ENCODE measurements at places on chromosomes 2 and 18.

GRCh38 chr2:39411181-39411944 lies 25.7 kb downstream of the MAP4K3 start:
- peak; percentile 81 for DNase-seq

DNA sequence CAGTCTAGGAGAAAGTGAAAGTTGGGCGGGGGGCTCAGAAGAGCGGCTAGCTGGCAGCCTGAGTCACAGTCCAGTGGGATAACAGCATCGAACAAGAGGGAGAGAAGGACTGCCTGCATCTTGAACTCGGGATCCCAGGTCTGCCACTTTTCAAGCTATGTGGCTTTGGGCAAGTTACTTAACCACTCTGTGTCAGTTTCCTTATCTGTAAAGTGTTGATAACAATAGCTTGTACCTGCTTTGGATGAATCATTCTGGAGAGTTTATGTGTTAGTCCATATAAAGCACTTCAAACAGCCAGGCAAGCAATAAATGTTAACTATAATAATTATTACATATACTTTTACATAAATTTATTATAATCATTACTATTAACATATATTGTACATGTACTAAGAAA lies 4.6 kb downstream of the DYSF start:
- DNase-seq = no peak

DNA sequence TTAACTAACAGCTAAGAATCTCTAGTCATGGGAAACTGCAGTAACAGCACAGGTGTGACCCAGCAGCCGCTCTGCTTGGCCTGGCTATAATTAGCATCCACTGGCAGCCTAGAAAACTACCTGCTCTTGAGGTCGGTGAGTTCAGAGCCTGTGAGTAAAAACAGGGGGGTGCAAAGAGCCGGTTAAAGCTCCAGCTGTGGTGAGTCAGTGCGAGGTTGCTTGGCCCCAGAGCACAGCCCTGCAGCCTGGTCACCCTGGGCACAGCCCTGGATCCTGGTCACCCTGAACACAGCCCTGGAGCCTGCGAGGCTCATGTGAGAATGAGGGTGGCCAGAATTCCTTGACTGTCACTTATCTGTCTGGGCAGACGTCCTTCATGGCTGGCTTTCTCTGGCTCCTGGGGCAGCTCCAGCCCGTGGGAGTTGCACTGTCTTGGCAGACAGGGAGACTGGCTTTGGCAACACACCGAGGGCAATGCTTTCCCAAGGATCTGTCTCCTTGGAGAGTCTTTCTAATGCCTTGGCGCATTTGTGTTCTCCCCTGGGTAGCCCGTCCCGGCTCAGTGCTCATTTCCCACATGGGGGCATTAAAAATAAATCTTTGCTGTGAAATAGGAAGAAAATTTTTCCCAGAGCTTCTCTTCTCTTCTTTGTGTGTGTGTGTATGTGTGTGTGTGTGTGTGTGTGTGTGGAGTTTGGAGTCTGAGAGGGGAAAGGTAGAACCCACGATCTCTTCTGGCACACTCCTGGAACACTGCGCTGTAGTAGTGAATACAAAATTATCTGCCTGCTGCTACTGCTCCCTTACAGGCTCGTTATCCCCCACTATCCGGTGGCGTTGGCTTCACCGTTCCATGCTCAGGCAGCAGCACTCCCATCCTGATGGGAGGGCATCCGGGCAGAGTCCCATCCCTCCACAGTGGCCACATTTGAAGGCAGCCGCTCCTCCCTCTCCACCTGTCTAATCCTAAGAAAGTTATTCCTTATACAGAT lies 250.2 kb upstream of the MEX3C start:
- DNase-seq = no peak

GRCh38 chr2:17813010-17813741 lies 3.1 kb upstream of the MSGN1 start:
- DNase-seq = peak; percentile 56

DNA sequence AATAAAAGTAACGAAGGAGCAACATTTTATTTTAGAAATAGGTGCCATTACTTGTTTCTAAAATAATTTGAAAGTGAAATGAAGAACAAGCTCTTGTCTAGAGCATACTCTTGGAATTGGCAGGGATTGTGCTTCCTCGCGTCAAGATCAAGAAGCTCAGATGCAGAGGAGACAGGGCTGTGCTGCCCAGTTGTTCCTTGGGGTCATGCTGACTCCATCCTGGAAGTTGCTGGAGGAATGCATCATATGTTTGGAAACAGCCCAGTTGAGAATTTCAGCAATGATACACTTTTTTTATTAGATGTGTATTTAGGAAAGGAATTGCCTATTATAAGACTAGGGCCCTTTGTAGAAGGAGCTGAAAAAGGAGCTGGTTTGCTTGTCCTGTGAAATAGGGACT lies 17.2 kb downstream of the LTBP1 start:
- peak; percentile 28 for DNase-seq

DNA sequence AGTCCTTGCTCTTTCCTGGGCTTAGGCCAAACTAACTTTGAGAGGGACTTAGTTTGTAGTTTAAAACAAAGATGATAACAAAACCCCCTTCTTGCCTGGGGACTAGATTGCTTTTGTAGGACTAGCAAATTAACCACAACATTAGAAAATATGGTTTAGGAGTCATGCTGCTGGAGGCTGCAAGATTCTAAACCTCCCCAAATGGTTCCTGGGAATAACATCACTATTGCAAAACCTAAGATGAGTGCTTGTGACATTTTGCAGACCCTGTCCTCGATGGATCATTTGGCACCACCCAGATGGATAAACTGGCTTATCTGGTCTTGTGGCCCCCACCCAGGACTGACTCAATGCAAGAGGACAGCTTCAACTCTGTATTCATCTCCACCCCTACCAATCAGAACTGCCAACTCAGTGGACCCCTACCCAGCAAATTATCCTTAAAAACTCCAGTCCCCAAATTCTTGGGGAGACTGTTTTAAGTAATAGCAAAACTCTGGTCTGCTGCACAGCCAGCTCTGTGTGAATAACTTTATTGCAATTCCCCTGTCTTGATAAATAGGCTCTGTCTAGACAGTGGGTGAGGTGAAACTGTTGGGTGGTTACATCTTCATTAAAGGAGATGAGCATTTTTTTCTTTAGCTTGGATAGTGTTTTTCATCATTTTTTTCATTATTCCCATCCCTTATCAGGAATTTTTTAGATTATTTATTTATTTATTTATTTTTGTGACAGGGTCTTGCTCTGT lies 58.9 kb downstream of the SPTBN1 start:
- no peak for DNase-seq

- no peak for DNase-seq
Observed at GRCh38 chr2:96449637-96450036, 55.5 kb downstream of the NEURL3 start.

All from brain microvascular endothelial cell (primary cell).